Stimulated activated CD4-positive, alpha-beta T cell treated with anti-CD3 and anti-CD28 coated beads, Interleukin-12 subunit alpha, Interleukin-12 subunit beta, amount 100 ng/mL, for 4 hours (primary cell): ENCODE measurements at places on chromosomes 6 and 20.
A peak's percentile ranks its signal among the peaks of the same experiment; 100 is the strongest.

GRCh38 chr6:147170269-147170668, 33.9 kb upstream of the STXBP5 start:
- DNase-seq, result no peak

DNA sequence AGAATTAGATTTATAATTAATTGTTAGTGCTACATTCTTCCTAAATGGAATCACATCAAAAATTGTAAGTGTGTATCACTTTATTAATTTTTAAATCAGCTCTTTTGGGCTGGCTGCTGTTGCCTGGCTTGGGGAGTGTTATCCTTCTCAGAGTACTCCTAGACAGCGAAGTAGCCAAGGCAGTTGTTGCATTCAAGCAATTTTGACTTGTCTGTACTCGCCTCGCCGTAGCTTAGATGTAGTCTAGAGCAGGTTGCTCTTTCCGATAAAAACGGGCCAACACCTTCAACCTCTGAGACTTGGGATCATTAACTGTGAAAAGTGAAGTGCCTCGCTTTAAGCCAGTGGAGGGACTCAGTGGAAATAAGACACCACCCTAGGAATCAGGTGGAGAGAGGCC, 151.3 kb downstream of the FARS2 start:
- DNase-seq, result no peak

DNA sequence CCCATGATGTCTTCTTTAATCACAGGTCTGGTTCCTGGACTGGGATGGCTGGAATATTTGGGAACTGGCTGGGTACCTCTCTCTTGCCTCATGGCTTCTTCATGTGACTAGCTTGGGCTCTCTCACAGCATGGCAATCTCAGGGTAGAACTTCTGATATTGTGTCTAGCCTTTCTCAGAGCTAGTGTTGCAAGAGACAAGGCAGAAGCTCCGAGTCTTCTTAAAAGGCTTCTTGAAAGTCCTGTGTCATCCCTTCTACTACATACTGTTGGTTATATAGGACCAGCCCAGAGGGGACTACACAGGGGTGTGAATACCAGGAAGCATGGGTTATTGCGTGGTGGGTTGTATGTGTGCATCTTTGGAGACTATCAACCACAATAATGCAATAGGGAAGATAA, 23.3 kb downstream of the BCAS1 start:
- no peak for DNase-seq

DNA sequence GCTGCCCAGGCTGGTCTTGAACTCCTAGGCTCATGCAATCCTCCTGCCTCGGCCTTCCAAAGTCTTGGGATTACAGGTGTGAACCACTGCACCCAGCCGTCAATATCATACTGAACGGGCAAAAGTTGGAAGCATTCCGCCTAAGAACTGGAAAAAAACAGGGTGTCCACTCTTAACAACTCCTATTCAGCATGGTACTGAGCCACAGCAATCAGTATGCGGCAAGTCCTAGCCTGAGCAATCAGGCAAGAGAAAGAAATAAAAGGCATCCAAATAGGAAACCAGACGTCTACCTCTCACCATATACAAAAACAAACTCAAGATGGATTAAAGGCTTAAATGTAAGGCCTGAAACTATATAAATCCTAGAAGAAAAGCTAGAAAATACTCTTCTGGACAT, 83.1 kb downstream of the FKBP5 start:
- no peak for DNase-seq

- DNase-seq, result no peak
Measured at GRCh38 chr6:109373331-109373730, 8.9 kb downstream of the CD164 start.

DNA sequence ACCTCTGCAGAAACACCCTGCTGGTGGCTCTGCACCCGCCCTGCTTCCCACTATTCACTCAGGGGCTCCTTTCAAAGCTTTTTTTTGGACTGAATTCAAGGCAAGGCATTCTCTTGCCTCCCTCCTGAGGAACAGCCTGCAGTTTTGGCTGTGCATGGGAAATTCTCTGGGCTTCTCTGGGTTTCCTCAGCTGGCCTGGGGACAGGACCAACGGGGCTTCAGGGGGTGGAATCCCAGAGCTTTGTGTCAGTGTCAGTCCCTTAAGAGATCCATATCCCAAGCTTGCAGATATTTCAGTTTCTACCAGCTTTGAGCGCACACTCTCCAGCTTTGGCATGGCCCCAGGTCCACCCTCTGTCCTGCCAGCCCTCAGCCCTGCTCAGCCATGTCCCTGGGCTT, 2.0 kb downstream of the SCRT2 start:
- DNase-seq, result no peak

GRCh38 chr6:54335871-54336270, 27.6 kb downstream of the TINAG start:
- DNase-seq, result no peak

DNA sequence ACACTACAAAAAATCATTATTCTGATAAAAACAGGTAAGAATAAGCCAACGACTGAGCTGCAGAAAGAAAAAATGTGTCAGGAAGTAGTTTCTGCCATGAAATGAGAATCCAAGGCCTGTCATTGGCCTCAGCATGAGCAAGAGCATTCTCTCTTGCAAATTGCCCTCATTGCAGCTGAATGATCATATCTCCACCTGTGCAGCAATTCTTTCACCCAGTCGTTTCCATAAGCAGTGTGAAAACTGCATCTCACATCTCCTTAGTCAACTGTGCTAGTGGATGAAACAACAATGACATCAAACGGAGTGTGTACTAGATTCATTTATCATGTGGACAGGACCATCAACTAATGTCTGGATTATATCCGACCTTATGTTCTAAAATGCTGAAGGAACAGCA, 88.2 kb upstream of the STXBP5 start:
- no peak for DNase-seq

DNA sequence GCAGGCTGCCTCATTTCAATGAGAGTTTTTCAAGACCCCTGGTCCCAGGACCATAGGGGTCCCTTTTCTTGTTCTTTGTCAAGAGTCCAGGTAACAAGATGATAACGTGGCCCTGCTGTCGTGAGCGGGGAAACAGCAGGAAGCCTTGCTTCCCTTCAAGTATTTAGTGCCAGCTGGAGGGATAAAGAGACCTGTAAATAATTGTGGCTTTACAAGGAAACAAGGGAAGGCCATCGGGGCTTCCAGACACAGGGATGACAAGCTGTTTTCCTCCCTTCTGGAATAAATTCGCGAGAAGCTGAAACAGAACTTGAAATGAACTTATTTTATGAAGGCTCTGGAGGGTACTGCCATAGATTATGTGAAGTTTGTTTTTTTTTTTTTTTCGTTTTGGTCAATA, 163.2 kb downstream of the SYNDIG1 start:
- DNase-seq, result no peak

DNA sequence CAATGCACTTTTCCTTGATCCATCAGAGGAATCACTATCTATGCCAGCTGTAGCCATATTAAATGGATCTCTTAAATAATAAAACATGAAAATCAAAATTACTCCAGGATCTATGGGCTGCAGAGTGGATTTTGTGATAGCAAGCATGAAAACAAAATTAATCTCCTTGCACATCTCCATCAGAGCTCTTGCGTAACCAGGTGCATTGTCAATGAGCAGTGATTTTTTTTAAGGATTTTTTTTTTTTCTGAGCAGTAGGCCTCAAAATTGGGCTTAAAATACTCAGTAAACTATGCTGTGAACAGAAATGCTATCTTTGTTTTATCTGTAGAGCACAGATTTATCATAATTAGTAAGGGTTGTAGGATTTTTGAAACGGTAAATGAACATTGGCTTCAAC, 11.5 kb upstream of the CST3 start:
- no peak for DNase-seq

DNA sequence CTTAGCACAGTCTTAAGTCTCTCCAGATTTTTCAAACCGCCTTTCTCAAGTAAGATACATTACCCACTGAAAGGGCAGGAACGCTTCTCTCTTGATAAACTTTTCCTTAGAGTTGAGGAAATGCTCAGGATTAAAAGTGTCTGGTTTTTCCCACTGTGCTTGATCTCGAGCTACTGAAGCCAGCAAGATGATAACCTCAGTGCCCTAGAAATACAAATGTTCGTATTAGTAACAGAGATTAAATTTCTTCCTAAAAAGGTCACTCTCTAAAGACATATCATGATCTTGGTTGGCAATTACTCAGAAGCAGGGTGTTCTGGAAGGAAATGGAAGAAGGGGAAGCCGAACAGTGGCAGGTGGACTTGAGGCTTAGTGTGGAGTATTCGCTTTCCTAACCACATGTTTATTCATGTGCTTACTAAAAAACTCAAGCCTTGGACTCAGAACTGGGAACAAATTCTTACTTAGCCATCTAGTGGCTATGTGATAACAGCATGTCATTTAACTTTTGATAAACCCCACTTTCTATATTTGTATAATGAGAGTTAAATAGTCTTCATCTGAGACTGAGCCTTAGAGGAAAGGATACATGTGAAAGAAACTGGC, 20.1 kb downstream of the C6orf141 start:
- no peak for DNase-seq

GRCh38 chr6:113489952-113490746, 367.0 kb upstream of the MARCKS start:
- no peak for DNase-seq

DNA sequence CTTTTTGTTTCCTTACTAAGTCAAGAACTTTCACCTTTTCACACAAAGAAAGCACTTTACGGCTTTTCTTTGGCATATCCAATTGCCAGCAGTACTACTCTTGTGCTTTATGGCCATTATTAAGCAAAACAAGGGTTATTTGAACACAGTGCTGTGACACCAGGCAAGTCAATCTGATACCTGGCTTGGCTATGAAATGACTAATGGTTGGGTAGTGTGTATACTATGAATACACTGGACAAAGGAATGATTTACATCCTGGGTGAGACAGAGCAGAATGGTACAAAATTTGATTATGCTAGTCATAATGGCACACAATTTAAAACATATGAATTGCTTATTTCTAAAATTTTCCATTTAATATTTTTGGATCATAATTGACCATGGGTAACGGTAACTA, 22.1 kb upstream of the ADGRF1 start:
- DNase-seq, result no peak

DNA sequence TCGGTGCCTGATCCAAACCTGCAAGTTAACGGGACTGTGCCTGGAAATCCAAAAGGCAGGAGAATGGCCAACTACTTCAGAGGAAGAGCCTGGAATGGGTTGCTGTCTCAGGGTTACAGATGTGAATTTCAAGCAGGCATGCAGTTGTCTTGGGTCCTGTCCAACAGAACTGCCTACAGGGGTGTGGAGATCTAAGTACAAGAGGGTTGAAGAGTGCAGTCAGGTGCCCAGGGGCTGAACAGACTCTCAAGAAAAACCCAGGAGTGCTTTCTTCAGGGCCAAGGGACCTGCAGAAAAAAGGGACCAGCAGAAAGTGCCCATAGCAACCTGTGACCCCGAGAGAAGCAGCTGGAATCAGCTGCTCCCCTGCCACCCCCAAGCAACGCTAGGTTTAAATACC, 71.0 kb downstream of the PREP start:
- DNase-seq, result no peak

- no peak for DNase-seq
Measured at GRCh38 chr6:35481226-35481625, 13.0 kb downstream of the RPL10A start.

GRCh38 chr20:47031004-47031403, 136.4 kb downstream of the EYA2 start:
- no peak for DNase-seq

GRCh38 chr20:43840382-43841070, 74.1 kb upstream of the TOX2 start:
- peak; percentile 18 for DNase-seq

- no peak for DNase-seq
Measured at GRCh38 chr6:53426117-53426516, 77.4 kb upstream of the ELOVL5 start.

- no peak for DNase-seq
Measured at GRCh38 chr6:138795809-138796603, at the start of gene ECT2L. Gene ECT2L, plus strand, starts transcription at chr6:138796087. Its CDS starts 17,188 bp downstream, at chr6:138813275.

- DNase-seq, result no peak
Measured at GRCh38 chr20:19129306-19129705, 83.1 kb upstream of the SLC24A3 start.

DNA sequence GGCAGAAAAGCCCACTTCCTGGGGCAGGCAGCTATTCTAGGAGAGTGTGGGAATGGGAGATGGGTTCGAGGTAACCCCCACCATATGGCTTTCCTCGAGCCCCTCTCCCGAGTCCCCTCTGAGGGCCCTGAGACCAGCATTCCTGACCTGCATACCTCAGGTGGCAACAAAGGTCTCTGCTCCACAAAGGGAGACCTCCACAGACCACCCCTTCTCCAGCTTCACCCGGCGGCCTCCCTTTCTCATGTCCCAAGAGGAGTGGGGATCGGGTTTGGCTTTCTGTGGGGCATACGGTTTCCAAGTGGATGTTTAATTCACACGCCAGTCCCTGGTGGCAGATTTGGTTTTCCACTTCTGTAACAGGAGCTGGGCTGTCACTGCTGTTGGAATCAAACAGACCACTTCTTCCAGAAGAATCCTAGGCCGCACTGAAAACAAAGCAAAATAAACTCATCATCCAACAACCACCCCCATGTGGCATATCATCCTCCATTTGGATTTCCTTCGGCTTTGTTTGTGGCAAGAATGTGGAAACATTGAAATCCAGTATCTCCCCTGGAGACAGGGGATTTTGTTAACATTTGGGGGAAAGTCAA, 83.2 kb downstream of the DLL1 start:
- DNase-seq, result no peak

- no peak for DNase-seq
Measured at GRCh38 chr20:1833728-1834726, 61.2 kb upstream of the SIRPA start.

- DNase-seq, result peak; percentile 62
Measured at GRCh38 chr20:48904566-48905296, 16.8 kb upstream of the ARFGEF2 start.

- DNase-seq, result no peak
Measured at GRCh38 chr6:3695065-3695817, 56.3 kb downstream of the PXDC1 start.

DNA sequence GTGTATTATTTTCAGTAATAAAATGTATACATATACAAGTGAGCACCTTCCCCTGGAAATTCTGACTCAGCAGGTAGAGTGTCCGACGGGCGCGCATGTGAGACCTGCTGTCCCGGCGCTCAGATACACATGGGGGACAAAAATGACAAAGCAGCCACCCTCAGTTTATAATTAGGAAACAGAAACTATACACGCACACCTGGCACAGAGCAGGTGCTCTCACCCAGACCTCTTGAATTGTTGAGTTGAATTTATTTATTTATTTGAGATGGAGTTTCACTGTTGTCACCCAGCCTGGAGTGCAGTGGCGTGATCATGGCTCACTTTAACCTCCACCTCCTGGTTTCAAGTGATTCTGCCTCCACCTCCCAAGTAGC, 180.4 kb downstream of the ZDHHC14 start:
- no peak for DNase-seq

DNA sequence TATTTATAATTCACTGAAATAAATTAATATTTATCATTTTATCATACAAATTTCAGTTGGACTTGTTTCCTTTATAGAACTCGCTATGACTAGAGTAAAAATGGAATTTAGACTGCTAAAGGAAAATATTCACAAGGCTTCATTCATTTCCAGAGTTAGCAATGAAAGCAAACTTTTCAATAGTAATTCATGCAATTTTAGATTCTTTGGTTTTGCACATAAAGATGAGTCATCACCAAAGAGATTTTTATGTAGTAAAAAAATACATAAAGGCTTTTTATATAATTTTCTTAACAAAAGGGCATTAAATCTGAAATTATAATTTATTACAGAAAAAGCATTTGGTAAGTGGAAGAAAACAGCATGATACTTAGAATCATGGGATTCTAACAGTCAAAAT, 37.2 kb upstream of the STXBP5 start:
- DNase-seq, result no peak

- no peak for DNase-seq
Measured at GRCh38 chr6:117346142-117346930, 79.4 kb downstream of the ROS1 start.

- DNase-seq, result no peak
Measured at GRCh38 chr20:5095931-5096330, 23.8 kb downstream of the PCNA start.
